NCI-H1092 treated with DMSO at 0.1 percent for 48 hours (cell line): ENCODE measurements at places on chromosomes 5 and 9.

GRCh38 chr5:23895614-23896013 is 388.2 kb downstream of the PRDM9 start:
- no peak for DNase-seq

GRCh38 chr5:133456933-133457402 is 155.4 kb downstream of the FSTL4 start:
- no peak for DNase-seq

DNA sequence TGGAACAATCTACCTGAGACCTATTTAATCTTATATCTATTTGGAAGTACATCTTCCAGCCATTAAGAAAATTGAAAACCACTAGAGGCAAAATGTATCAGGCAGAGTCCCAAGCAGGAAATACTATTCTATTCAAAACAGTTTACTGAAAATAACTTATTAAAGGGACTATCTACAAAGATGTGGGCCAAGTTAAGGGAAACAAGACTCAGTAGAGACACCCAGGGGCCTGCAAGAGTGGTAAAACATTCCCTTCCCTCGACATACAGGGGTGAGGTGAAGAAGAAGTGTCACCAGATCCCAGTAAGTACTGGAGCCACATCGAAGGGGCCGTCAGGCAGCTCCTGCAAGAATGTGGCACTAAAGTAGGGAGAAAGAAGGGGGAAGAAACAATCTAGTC is 12.1 kb upstream of the NRG2 start:
- DNase-seq, result no peak

DNA sequence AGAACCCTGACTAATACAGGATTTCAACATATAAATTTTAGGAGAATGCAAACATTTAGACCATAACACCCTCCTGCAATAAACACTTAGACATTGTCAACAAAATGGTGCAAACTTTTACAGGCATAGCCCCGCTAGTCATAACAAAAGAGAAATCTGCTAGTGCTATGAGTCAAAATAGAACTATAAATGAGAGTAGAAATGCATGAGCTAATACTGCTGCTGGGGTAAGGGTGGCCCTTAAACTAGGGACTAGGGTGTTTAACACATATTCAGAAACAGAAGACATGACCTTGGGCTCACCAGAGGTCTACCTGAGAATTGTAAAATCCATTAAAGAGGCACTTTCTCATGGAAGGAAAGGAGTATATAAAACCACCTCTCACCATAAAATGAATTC is 131.6 kb downstream of the TLR4 start:
- no peak for DNase-seq

DNA sequence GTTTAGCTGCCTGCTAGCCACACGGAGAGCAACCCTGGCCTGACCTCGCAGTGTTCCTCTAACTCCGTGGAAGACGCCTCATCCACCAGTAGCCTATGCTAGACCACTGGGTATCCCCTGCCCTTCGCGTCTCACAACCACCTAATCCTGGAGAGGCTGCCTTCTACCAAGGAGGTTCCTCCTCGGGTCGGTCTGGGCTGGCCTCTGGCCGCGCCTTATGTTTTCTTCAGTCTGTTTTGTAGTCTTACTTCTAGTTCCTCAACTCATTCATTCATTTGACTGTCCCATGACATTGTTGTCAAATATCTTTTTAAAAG is 1.6 kb upstream of the TPM2 start:
- DNase-seq, result no peak
